ENCODE measurements at places on chromosomes 3 and 15. TPM values are rescaled to one million over a fixed set of nuclear protein-coding genes. Genes with fewer than 3 reads are reported as not detected.

DNA sequence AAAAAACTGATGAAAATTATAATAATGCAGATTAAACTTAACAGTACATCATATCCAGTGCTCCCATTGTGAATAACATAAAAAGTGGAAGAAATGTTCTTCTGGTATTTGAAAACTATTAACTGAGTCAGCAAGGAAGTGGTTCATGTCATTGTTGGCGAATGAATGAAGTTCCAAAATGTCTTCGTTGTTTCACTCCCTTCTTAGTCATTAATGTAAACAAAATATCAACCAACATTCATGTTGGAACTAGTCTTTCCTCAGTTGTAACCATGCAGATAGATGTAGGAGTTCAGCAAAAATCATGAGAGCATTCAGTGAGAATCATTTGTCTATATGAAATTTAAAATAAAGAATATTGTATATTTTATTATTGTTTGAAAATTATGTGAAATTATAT lies 44.1 kb upstream of the ICE2 start:
- DNase-seq: no peak

- no peak for DNase-seq
Measured at GRCh38 chr3:120212505-120212904, 72.5 kb downstream of the GPR156 start.

Gene RAD51
- total RNA-seq: 4.3 TPM

Gene ADAMTS17
- 0.15 TPM for total RNA-seq

- DNase-seq: no peak
Measured at GRCh38 chr15:59819092-59819491, 130.0 kb upstream of the BNIP2 start.

DNA sequence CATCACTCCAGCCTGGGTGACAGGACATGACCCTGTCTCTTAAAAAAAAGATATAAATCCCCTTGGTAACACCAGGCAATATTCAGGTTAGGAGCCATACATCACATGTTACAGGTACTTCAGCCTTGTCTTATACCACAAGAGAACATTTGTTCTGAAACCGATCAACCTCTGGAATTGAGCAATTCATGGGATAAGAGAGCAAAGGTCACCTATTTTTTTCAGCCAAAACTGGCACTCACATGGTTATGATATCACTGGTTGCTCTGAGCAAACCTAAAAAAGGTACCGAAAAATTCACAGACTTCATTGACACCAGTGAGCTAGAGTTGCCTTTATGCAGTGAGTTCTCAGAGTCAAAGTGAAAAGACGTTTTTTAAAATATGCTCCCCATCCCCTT lies 9.1 kb downstream of the SPICE1 start:
- DNase-seq: no peak

DNA sequence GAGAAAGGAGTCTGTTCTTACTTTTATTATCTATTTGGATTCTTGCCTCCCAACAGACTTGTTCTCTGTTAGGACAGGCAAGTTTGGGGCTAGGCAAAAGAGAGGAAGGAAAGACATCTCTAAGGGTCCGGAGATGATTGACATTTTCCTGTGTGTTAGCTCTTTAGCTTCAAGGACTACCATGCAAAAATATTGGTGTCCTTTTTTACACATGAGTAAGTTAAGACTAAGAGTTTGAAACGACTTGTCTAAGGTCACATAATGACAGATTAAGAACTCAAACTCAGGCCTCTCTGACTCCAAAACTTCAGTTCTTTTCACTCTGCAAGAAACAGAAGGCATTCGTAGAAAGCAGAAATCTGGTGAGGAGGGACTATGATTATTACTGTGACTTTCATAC lies 5.9 kb downstream of the LMCD1 start:
- no peak for DNase-seq

DNA sequence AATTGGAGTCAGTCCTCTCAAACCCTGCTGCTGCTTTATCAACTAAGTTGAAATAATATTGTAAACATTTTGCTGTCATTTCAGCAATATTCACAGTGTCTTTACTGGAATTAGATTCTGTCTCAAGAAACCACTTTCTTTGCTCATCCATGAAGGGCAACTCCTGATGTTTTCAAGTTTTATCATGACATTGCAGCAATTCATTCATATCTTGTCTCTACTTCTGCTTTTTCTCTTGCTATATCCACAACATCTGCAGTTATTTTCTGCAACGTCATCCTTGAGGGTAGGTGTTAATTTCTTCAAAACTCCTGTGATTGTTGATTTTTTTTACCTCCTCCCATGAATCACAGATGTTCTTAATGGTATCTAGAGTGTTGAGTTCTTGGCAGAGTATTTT lies 181.6 kb downstream of the EPHA6 start:
- DNase-seq: no peak

Gene CSTA
- 6.5 TPM for total RNA-seq

DNA sequence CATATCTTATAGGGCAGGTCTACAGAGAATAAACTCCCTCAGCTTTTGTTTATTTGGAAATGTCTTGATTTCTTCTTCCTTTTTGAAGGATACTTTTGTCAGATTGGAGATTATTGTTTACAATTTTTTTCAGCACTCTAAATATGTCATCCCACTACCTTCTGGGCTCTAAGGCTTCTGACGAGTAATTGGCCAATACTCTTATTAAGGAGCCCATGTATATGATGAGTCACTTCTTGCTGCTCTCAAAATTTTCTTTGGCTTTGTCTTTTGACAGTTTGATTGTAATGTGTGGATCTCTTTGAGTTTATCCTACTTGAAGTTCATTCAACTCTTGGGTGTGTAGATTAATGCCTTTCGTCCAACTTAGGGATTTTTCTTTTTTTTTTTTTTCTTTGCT lies 28.9 kb upstream of the CD200R1L start:
- DNase-seq: no peak

DNA sequence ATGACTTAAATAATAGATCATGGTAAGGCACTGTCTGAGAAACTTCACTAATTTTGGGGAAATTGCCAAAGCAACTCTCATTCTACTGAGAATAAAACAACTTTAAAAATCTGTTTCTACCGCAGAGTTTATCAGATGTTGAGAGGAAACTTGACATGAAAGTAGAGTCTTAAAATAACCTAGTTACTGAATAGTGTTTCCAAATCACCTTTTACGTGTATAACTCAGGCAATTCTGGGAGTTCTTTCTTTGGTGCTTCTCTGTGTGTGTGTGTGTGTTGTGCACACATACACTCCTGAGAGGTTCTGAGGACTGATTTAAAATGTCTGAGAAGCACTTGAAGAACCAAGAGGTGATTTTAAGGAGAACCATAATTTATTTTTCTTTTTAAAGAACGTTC lies 236.6 kb downstream of the SV2B start:
- DNase-seq: no peak

Gene KLF15
- 1.4 TPM for total RNA-seq

Gene DHX30
- total RNA-seq: 69.4 TPM

DNA sequence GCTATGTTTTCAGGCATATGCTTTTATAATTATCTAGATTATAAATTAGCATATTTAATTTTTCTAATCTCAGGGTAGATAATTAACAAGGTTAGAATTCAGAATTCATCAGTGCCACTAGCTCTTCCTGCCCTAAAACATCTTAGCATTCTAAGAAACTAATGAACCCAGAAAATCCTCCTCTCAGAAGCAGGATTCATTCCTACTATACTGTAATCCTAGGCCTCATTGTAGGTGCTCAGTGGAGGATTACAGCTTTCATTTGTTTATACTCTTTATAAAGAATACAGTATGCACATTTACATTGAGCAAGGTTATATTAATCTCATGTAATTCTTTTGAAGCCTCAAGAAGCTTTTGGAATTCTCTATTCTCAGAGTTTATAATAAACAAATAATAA lies 20.9 kb downstream of the ACAD11 start:
- DNase-seq: no peak

- no peak for DNase-seq
Measured at GRCh38 chr3:193196746-193197145, 44.3 kb upstream of the PLAAT1 start.

Gene CALML4
- total RNA-seq: 5.8 TPM

DNA sequence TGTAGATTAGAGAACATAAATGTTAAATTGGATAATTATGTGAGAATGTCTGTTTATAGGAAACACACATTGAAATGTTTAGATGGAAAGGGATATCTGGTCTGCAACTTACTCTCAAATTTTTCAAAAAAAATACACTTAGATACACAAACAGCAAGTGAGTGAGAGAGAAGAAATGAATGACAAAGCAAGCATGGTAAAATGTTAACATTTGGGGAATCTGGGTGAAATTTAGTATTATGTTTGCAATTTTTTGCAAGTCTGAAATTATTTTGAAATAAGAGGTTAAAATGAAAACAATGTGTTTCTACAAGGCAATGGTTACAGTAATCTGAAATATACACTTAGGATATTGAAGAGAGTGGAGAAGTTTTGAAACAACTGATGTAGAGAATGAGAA lies 134.3 kb downstream of the GLDN start:
- no peak for DNase-seq

- DNase-seq: peak; percentile 63
Measured at GRCh38 chr15:92306663-92307062, 87.0 kb upstream of the ST8SIA2 start.

Gene PSTPIP1
- not detected for total RNA-seq

DNA sequence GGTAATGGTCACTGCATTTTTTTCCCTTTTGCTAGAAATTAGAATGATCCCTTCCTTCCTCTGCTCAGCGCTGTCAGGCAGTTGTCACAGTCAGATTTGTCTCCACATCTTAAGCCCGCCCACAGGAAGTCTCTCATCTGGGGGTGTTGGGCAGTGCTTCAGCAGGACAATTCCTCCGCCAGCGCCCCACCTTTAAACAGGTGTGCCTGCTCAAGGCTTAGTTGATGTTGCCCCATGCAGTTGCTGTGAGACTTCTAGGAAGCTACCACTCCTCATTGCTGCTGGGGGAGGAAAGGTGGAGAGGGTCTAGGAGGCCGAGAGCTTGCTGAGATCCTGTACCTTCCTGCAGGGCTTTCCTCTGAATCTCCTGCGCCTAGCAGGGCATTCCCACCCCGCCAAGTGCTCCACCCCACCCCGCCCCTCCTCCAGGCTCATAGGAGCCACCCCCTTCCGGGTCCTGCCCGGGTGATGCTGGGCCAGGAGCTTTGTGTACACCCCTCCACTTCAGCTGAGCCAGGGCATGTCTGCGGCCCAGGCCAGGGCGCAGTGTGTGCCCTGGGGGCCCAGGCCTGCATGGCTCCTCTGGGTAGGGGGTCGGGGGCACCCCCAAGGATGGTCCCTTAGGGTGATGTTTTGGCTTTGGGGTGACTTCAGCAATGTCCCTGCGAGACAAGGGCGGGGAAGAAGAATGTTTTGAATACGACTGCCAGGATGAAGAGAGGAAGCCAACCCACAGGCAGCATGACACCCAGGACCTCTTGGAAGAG lies 68.7 kb downstream of the TRAK1 start:
- DNase-seq: peak; percentile 31

Gene SLC15A2
- total RNA-seq: 1.4 TPM

GRCh38 chr3:65996589-65996988 lies 42.1 kb downstream of the MAGI1 start:
- DNase-seq: no peak

- no peak for DNase-seq
Measured at GRCh38 chr3:41199866-41200668, 762 bp downstream of the CTNNB1 start.

DNA sequence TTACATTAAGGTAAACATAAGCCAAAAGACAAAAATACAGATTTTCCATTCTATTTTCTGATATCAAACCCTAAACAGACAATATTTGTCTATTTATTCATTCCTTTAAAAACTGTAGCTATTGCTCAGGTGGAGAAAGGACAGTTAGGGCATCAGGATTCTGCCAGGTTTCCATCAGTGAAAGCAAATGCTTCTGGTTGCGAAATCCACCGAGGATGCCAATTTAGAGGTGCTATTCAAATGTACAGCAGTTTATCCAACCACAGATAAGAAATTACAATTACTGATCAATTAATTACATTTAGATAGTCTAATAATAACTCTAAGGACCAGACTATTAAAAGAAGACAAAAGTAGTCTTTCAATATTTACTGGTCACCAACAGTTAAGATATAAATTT lies 3.9 kb downstream of the TOMM70 start:
- DNase-seq: no peak

Gene CCR9
- total RNA-seq: not detected

Gene TRPM1
- total RNA-seq: not detected

DNA sequence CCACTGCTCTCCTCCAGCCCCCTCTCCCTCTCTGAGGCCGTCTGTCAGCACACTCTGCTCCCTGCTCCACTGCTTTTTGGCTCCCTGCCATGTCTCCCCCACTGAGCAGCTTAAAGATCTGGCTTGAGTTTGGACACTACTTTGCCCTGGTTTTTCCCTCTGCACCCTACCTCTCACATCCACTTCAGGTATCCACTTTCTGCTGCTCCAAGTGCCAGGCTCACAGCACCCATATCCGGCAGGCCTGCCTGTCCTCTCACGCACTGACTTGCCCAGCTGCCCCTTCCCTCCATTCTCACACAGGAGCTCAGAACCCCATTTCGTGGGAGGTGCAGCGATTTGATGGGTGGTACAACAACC lies 3.7 kb downstream of the DUOX1 start:
- no peak for DNase-seq

GRCh38 chr15:99073008-99073717 lies 31.7 kb upstream of the SYNM start:
- DNase-seq: no peak

Gene CCDC13
- 0.87 TPM for total RNA-seq

Gene EOMES
- 0.35 TPM for total RNA-seq

DNA sequence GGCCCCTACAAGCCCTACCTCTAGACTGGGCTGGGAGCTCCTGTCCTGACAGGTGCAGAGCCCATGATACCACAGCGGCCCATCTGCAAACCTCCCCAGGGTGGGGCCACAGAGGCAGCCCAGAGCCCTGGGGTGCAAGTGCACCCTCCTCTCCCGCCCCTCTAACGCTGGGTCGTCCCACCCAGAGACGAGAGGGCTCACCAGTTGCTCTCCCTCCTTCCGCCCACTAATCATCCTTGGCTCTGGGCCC lies 742 bp downstream of the TNK2 start:
- no peak for DNase-seq

Gene ECE2
- not detected for total RNA-seq

Gene KNG1
- total RNA-seq: not detected

- DNase-seq: no peak
Measured at GRCh38 chr3:13520326-13520880, 28.5 kb upstream of the FBLN2 start.

Gene TMEM207
- not detected for total RNA-seq

Gene SLC51B
- 0.75 TPM for total RNA-seq

- DNase-seq: no peak
Measured at GRCh38 chr15:66765478-66766281, 63.6 kb downstream of the SMAD6 start.

- DNase-seq: no peak
Measured at GRCh38 chr15:29074045-29074444, 188.3 kb downstream of the APBA2 start.

Gene TRIM59
- 20.5 TPM for total RNA-seq

Gene UBAP1L
- total RNA-seq: 1.1 TPM

Gene EDEM1
- 22.4 TPM for total RNA-seq

GRCh38 chr3:75781079-75781745 lies 4.1 kb downstream of the ZNF717 start:
- no peak for DNase-seq

Gene SERINC4
- 0.12 TPM for total RNA-seq

Gene ALG1L2
- not detected for total RNA-seq
